ENCODE measurements at places on chromosomes 5 and 9.
A peak's percentile ranks its signal among the peaks of the same experiment; 100 is the strongest.

- no peak for DNase-seq
These were observed at the start of gene OR5C1 for GRCh38 chr9:122788831-122789230. Gene OR5C1, plus strand, starts transcription at chr9:122788933. Its CDS starts 0 bp downstream, at chr9:122788933.

DNA sequence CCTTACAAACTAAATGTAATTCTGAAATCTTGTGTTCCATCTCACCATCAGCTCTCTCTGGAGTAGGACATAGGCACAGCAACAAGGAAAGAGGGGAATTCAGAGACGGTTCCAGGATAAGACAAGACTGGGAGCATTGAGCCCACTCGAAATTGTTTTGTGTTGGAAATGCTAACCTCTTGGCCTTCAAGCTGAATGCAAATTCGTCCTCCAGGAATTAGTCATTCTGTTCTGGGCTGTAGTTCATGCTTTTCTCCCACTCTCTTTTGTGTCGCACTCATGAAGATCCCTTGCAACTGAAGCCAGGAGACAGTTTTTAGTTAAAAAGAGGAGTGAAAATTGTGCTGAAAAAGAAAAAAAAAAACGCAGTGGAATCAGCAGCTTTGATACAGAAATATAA, 121.7 kb upstream of the SEMA6A start:
- peak; percentile 12 for DNase-seq

- DNase-seq, result no peak
These were observed 161.6 kb downstream of the COL23A1 start for GRCh38 chr5:178428341-178429155.

DNA sequence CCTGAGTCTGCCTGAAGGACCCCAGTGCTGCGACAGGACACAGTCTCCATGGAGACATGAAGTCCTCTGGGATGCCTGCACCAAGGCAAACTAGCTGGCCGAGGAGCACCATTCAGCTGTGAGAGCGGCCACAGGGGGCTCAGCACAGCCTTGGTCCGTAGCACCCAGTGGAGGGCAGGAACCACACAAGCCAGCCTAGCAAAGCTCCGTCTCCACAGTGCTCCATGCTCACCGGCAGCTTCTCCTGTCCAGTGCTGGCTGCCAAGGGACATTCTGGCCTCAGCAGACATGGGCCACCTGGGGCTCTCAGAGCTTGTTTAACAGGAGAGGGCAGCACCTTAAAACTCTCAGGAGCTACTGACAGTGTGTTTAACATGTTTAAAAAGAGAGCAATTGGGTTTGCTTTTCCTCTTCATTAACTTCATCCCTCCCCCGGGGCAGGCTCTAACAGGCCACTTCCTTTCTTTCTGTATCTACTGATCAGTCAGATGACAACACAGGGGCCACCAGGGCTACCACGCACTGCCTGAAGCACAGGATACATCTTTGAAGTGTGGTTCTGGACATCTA, 57.0 kb downstream of the SECISBP2 start:
- DNase-seq, result no peak

Data from fibroblast of mammary gland (primary cell).